Activated T-cell treated with anti-CD3 and anti-CD28 coated beads, Interleukin-2, amount 50 U/mL, for 72 hours (primary cell): ENCODE measurements at places on chromosomes 16 and 17.

- H3K4me1 ChIP-seq: peaks cover 4% of the 10 kb centered on the region
- H3K27ac ChIP-seq: no peak within 1 kb of the TSS
- peaks cover 6% of the 10 kb centered on the region for H3K36me3 ChIP-seq
These were observed at the start of gene RSKR for GRCh38 chr17:28613931-28614381. Gene RSKR (minus strand): TSS chr17:28614185. CDS start chr17:28614161, 24 bp downstream.

- no peaks in the 10 kb centered on the region for H3K36me3 ChIP-seq
- H3K27ac ChIP-seq: no peak overlapping the region
- H3K4me1 ChIP-seq: no peaks in the 10 kb centered on the region
- H3K27me3 ChIP-seq: peaks cover 8% of the 10 kb centered on the region
These were observed 45.0 kb upstream of the GCSH start for GRCh38 chr16:81140930-81141780.

DNA sequence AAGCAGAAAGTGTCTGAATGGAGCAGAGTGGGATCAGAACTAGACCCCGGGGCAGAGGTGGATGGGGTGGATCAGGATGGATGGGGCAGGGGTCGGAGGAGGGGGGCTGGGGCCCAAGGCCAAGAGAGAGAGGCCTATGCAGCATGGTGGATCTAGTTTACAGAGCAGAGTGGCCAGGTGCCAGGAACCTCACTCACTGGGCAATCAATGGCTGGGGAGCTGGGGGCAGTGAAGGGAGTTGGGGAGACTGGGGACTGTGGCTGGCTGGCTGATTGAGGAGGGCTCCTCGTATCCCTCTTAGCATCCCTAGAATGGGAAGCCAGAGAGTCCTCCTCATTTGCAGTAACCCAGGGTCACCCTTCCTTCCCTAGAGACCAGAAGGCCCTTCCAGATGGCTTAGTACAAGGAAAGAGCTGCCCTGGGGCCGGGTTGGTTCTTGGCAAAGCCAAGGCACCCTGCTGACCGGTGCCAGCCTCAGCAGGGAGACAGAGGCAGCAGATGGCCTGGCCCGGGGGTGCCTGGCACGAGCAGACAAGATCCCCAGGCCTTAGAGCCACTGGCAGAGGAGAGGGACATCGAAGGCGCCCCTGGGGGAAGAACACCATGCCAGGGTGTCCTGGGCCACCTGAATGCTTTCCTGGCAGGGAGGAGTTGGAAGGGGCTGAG lies 36.8 kb downstream of the SRCIN1 start:
- DNase-seq: no peak
- H3K27ac ChIP-seq: no peak overlapping the region
- H3K36me3 ChIP-seq: no peaks in the 10 kb centered on the region
- no peak overlapping the region for H3K4me3 ChIP-seq

GRCh38 chr16:62863139-62863538 lies 826.9 kb upstream of the CDH8 start:
- no peak overlapping the region for H3K4me3 ChIP-seq
- no peak for DNase-seq
- no peak overlapping the region for H3K27ac ChIP-seq
- no peaks in the 10 kb centered on the region for H3K36me3 ChIP-seq

DNA sequence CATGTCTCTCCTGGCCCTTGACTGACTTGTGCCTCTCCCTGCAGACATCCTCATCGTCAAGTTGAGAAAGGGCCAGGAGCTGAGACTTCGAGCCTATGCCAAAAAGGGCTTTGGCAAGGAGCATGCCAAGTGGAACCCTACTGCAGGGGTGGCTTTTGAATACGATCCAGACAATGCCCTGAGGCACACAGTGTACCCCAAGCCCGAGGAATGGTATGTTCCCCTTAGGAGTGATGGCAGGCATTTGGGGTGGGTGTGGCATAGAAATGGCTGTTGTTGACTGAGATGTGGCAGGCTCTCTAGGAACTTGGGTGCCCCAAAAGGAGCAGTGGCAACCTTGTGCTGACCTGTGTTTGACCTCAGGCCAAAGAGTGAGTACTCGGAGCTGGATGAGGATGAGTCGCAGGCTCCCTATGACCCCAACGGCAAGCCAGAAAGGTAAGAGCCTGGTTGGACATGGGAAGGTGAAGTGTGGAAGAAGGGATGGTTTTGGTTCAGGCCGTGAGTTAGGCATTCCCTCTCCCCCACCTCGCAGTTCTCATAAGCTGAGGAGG lies 7.5 kb downstream of the POLR2C start:
- H3K27ac ChIP-seq: no peak overlapping the region
- H3K27me3 ChIP-seq: no peaks in the 10 kb centered on the region
- peaks cover 11% of the 10 kb centered on the region for H3K4me1 ChIP-seq
- no peak overlapping the region for H3K4me3 ChIP-seq

- H3K4me1 ChIP-seq: no peaks in the 10 kb centered on the region
- H3K27me3 ChIP-seq: no peaks in the 10 kb centered on the region
- H3K36me3 ChIP-seq: no peaks in the 10 kb centered on the region
- no peak overlapping the region for H3K4me3 ChIP-seq
- H3K27ac ChIP-seq: no peak overlapping the region
- DNase-seq: no peak
These were observed 323.7 kb upstream of the CDH11 start for GRCh38 chr16:65445313-65446260.

GRCh38 chr17:19977293-19978208 lies at the start of gene AKAP10:
Gene AKAP10 (minus strand): TSS chr17:19977828. CDS start chr17:19977679, 149 bp downstream.
- peaks cover 7% of the 10 kb centered on the region for H3K36me3 ChIP-seq
- peaks cover 50% of the 10 kb centered on the region for H3K4me1 ChIP-seq
- peak; percentile 95 for DNase-seq
- H3K27me3 ChIP-seq: no peaks in the 10 kb centered on the region

GRCh38 chr17:79401704-79402674 lies 208.9 kb downstream of the RBFOX3 start:
- no peak overlapping the region for H3K27ac ChIP-seq
- no peaks in the 10 kb centered on the region for H3K36me3 ChIP-seq
- peaks cover 57% of the 10 kb centered on the region for H3K27me3 ChIP-seq
- peaks cover 12% of the 10 kb centered on the region for H3K4me1 ChIP-seq
- no peak for DNase-seq
